ENCODE measurements at places on chromosomes 5 and 9. TPM values are rescaled to one million over a fixed set of nuclear protein-coding genes. Genes with fewer than 3 reads are reported as not detected.

CCT5 gene
- polyA plus RNA-seq = 159 TPM

GARIN3 gene
- polyA plus RNA-seq = not detected

GRCh38 chr5:157877821-157878220 lies 18.9 kb upstream of the CLINT1 start:
- DNase-seq = no peak

- no peak for DNase-seq
Observed at GRCh38 chr5:177134697-177135225, 1.2 kb downstream of the NSD1 start.

DNA sequence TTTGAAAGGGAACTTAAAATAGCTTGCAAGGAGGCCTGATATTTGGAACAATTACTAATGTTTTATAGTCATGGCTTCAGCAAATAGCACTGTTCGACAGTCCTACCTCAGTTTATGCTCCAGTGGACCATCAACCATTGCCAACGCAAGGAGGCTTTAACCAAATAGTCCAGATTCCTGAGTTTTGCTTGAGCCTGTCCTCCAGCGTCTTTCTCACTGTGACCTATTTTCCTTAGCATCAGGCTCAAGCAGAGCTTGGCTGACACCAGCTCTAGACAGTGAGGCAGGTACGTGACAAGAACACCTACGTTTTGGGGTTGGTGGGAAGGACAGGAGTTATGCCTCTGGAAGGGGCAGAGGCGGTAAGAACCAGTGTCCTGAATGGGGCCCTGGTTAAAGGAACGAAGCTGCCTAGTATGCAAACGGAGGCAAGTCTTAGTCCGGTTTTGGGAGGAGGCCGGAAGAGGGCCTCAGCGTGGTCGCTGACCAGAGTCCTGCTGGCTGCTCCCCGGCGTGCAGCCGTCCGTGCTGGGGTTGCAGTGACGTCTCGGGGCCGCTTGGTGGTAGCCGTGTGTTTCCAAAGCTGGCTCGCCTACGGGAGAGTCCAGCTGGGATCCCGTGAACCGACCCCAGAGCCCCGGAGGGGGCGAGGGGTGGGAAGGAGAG lies 998 bp upstream of the FGF18 start:
- DNase-seq = peak; percentile 65

GRCh38 chr9:2209400-2209799 lies 194.3 kb downstream of the SMARCA2 start:
- no peak for DNase-seq

DNA sequence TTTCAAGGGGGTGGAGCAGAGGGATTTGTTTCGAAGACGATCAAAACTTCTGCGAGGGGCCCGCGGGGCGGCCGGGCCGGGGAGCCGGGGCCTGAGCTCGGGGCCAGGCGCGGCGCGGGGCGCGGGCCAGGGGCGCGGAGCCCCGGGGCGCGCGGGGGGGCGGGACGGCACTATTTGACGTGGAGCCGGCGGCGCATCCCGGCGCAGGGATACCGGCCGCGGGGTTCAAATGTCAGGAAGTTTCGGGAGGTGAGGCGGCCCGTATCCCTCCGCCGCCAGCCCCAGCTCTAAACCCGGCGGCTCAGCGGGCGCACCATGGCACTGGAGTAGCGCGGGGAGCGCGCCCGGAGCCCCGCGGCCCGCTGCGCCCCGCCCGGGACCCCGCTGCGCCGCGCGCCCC lies at the start of gene LMX1B:
TSS of gene LMX1B (plus strand) at position 278 of the 400 bp plus-strand sequence. CDS start 522 bp downstream, outside the sequence.
- no peak for DNase-seq

- no peak for DNase-seq
Observed at GRCh38 chr5:161002571-161003074, 150.6 kb upstream of the ATP10B start.
